ENCODE measurements at places on chromosomes 12 and 14. TPM values are rescaled to one million over a fixed set of nuclear protein-coding genes. Genes with fewer than 3 reads are reported as not detected.
A peak's percentile ranks its signal among the peaks of the same experiment; 100 is the strongest.

GRCh38 chr12:124328116-124328515 lies 33.2 kb downstream of the RFLNA start:
- no peak for DNase-seq

- no peak for DNase-seq
These were observed 2.5 kb downstream of the HNRNPA1 start for GRCh38 chr12:54282949-54283593.

DNA sequence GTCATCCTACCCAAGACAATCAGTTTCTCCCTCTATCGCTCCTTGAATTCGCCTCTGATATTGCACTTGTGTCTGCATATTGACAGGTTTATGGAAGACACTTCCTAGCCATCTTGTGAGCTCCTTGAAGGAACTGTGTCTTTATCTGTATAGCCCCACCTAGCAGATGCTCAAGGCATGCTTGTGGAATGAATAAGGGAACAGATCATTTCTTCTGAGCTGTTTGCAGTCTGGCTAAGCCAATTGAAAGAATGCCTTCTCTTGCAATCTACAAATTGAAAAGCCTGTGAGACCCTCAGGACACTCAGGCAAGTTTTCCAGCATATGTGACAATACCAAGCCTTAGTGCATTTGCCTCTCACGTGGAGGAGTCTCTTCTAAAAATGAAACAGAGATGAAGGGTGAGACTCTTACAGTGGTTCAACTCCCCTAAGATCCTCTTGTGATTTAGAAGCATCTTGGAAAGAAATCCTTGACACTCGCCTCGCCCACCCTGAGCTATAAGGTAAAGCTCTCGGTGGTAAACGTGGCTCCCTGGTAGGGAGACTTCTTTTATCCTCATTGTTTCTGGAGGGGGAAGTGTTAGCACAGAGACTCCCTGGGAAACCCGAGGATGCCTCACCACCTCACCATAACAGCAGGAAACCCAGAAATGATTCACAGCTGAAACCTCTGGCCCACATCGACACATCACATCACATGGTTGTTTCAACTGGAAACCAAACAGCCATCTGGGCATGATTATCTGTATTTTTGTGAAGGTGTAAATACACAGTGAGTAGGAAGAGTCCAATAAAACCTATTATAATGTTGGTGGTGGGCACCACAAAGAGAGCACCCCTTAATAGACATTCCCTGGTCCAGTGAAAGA lies 112.3 kb upstream of the BCL2L14 start:
- DNase-seq: peak; percentile 86

GRCh38 chr12:121495746-121496145 lies 85.1 kb downstream of the KDM2B start:
- no peak for DNase-seq

TESPA1 gene
- total RNA-seq: 1.1 TPM

GSG1 gene
- not detected for total RNA-seq

Data from Daoy (cell line).